ENCODE measurements at places on chromosomes 5 and 9.
A peak's percentile ranks its signal among the peaks of the same experiment; 100 is the strongest.

DNA sequence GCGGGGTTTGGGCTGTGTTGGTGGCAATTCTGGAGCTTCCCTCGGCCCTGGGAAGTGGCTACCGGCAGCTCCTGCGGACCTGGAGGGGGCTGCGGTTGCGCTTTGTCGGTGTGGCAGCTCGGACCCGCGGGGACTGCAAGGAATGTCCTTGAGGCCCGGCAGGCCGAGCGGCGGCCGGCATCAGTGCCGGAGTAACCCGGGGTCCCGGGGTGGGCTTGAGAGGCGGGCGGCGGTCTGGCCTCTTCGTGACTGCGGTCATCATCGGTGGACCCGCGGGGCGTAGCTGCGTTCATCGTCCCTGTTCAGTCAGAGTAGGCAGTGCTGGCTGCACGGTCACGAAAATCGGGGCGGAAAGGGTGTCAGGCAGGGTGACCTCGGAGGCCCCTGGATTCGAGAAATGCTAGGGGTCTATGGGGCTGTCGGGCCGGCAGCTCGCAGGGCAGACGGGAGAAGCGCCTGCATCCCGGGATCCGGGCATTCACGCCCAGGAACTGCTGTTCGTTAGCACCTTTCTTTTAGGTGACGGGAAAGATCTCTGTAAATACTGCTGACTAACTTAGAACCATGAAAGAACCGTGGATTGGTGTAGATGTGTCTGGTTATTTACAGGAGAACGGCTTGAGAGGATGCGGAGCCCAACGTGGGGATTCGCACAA is 474 bp downstream of the HMGCR start:
- DNase-seq = no peak

GRCh38 chr9:105725370-105725769 is 31.0 kb downstream of the TMEM38B start:
- DNase-seq = no peak

DNA sequence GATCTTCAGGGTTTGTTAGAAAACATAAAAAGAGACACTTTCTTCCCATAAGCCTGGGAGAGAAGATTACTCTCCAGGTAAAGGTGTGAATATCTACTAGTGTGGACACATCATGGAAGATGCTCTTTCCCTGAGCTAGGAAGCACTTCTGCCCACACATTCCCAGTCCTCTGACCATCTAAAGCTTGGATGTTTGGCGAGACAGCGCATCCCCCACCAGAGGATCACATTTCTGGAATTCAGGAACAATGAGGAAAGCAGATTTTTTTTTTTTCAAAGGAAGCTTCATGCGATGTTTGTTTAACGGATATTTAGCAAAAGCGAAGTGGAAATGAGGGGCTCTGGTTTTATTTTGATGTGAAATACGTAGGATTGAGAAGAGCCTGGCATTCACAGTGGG is 6.2 kb downstream of the SVEP1 start:
- no peak for DNase-seq

GRCh38 chr9:79711874-79712273 is 140.1 kb downstream of the TLE4 start:
- DNase-seq = no peak

- no peak for DNase-seq
These were observed 20.6 kb downstream of the SHB start for GRCh38 chr9:38048316-38048969.

DNA sequence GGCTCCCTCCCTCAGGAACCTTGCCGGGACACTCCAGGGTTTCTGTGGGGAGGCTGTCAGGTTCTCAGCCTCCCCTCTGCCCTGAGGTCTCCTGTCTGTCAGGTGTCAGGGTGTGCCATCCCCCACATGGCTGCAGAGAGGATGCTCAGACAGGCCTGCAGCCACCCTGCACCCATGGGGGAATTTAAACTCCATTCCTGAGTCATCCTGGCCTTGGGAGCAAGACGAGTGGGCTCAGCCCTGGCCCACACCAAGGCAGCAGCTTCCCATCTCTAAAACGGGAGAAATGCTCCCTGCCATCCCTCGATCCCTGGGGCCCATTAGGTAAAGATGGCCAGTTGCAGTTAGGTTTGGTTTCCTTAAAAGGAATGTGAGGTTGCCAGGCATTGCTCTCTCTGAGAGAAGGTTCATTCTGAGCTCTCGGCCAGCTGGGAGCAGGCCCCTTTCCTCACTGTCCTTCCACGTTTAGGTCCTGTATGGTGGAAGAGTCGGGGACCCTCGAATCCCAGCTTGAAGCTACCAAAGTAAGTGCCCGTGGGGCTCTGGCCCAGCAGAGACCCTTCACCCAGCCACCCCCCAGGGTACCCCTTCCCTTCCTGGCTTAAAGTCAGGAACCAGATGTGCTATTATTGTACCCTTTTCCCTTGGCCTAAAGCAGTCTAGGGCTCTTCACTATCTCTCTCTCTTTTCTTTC is 26.6 kb downstream of the DYNC2I2 start:
- DNase-seq = no peak

- DNase-seq = no peak
These were observed 37.5 kb downstream of the GSN start for GRCh38 chr9:121305269-121305994.

GRCh38 chr5:168528521-168529373 is at the start of gene FBLL1:
FBLL1 (plus strand) TSS chr5:168529305; CDS start chr5:168529505, 200 bp downstream.
- DNase-seq = no peak

GRCh38 chr5:112923148-112923917 is 1.3 kb upstream of the REEP5 start:
- DNase-seq = no peak

- peak; percentile 32 for DNase-seq
These were observed 15.4 kb upstream of the SUSD3 start for GRCh38 chr9:93043122-93043521.

GRCh38 chr5:165616490-165617405 is 2111.3 kb downstream of the MAT2B start:
- no peak for DNase-seq

- DNase-seq = no peak
These were observed 92.4 kb downstream of the NFIB start for GRCh38 chr9:14221558-14221957.

DNA sequence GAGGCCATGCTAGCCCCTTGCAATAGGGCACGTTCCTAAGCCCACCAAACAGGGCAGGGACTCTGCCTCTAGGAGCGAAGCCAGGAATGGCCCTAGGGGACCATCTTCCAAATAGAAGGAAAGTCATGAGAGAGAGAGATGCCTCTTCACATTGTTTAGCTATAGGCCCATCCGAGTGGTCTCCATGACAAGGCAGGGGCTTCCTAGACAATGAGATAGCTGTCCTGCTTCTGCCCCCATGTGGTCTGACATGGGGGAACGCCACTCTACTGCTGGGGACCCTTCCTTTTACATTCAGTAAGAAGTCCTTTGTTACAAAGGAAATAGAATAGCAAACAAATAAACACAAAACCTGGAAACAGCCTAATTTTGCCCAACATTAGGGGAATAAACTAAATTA is 17.9 kb upstream of the KIF4B start:
- no peak for DNase-seq

- no peak for DNase-seq
These were observed 25.4 kb downstream of the SERINC5 start for GRCh38 chr5:80230269-80230992.

DNA sequence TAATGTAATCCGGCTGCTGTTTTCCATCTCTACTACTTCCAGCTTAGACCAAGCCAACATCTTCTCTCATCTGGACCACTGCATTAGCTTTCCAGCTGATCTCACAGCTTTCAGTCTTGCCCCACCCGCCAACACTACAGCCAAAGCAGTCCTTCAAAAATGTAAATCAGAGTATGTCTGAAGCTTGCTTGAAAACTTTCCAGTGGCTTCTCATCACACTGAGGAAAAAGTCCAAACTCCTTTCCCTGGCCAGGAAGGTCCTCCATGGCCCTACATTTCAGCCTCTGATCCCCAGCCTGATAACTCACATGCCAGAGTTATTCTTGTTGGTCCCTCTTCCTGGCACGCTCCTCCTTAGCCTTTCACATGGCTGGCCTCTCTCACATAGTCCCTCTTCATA is 38.5 kb downstream of the TTC1 start:
- DNase-seq = no peak

DNA sequence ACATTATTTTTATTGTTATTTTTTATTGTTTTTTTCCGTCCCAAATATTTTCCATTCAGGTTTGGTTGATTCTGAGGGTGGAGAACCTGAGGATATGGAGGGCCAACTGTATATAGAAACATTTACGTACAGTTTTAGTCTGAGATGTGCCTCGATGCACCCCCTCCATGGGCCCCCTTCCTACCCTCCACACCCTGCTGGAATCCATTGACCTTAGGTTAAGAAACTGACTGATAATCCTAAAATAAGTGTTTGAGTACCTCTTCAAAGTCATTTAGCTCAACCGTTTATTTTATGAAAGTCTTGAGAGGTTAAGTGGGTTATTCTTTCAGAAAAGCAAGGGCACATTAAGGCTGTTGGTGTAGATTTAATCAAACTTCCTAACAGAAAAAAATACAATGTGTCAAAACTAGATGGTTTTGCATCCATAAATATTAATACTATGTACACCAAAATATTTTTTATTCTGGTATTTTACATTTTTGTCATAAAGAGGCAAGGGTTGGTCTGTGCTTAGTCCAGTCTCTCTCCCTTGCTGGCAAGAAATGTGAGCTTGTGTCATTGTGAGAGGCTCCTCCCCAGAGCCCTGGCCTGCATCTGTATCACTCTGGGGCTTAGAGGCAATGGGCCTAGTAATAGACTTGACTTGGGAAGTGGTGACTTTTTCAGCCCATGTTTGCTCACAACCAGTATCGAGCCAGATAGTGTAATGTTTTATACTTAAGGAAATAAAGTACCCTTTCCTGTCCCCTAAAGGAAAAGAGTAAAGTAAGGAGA is 15.7 kb downstream of the MTRR start:
- DNase-seq = no peak

- peak; percentile 89 for DNase-seq
These were observed 11.1 kb upstream of the CDC42SE2 start for GRCh38 chr5:131252824-131253171.

GRCh38 chr9:70883963-70884793 is 237.2 kb downstream of the TRPM3 start:
- no peak for DNase-seq

DNA sequence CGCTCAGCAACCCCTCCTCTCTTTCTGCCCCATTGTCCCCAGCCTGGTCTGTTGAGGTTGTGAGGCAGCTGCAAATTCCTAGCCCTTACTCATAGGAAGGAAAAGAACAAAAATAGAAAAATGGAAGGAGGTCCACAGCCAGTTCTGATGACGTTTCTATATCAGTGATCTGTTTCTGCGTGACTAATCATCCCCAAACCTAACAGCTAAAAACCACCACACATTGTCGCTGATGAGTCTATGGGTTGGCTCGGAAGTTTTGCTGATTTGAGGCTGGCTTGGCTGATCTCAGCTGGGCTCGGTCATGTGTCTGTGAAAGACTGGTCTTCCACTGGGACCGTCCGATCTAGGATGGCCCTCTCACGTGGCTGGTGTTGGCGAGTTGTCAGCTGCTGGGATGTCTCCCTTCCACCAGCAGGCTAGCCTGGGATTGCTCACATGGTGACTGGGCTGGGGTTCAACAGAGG is 200.6 kb upstream of the ZNF618 start:
- peak; percentile 40 for DNase-seq

Data from GDM1 (cell line).